Lung (tissue), 17 donors: ENCODE measurements at places on chromosomes 2 and 18.

GRCh38 chr2:9205963-9206948, at the start of gene ASAP2:
Gene ASAP2 (plus strand): TSS chr2:9206812. CDS start chr2:9207105, 293 bp downstream.
- DNase-seq, result peak; percentile 77

DNA sequence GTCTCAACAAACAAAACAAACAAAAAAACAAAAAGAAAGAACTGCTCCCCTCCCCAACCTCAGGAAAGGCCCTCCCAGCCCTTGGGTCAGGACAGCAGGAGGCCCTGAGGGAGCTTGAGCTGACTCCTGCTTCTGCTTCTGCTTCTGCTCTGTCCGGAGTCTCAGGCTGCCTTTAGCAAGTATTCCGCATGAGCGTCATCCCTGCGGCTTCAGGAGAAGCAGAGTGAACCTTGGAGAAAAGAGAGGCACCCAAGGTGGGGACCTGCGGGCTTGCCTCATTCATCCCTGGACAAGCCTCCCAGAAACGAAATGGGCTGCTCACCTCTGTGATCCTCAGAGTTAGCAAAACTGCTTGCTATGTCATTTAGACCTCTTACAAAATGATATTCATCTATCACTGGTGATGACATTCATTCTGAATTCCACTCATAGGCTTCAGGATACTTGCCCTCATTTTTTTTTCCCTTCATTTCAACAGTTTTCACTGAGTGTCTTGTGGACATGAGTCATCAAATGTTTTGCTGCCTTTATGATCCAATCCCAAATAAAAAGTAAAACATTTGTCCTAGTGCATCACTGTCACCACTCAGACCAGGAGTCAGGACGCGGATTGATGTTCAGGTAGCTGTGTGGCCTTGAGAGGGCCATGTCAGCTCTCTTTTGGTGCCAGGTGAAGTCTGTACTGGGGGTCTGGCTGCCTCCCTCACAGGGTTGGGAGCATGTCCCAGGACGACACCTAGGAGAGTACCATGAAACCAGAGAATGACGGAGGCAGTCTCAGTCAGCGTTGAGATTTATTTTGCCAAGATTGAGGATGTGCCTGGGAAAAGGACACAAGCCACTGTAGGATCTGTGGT, 51.7 kb downstream of the IMPA2 start:
- no peak for DNase-seq

DNA sequence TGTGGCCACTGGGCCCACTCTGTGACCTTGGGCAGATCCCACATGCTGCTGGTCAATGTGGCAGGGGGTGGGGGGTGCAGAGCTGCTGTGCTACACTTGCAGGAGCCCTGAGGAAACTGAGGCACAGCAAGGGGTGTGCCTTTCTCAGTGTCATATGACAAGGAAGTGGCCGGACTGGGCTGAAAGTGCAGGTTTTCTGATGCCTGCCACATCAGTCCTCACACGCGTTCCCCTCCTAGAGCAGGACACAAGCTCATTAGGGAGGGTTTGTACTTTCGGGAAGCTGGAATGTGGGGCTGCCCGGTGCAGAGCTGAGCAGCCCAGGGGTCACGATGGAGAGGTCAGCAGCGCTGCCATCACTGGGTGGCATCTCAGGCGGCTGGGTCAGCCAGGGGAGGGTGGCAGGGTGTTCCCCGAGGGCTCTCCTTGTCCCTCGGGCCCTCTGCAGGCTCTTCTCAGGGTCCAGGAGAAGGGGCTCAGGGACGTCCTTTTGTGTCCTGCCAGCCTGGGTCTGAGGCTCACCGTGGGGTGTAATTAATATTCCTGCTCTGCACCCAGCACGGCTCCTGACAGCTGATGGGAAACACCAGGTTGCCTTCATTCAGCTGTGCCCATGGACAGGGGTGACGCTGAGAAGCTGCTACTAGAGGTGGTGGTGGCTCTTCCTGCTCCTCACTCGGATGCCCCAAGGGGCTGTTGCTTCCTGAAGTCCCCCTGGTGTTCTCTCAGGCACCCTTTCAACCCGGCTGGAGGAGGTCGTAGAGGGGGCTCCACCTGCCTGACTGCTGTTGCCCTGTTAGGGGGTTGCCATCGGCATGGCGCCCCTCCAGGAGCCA, 62.1 kb upstream of the HDAC4 start:
- DNase-seq, result no peak

DNA sequence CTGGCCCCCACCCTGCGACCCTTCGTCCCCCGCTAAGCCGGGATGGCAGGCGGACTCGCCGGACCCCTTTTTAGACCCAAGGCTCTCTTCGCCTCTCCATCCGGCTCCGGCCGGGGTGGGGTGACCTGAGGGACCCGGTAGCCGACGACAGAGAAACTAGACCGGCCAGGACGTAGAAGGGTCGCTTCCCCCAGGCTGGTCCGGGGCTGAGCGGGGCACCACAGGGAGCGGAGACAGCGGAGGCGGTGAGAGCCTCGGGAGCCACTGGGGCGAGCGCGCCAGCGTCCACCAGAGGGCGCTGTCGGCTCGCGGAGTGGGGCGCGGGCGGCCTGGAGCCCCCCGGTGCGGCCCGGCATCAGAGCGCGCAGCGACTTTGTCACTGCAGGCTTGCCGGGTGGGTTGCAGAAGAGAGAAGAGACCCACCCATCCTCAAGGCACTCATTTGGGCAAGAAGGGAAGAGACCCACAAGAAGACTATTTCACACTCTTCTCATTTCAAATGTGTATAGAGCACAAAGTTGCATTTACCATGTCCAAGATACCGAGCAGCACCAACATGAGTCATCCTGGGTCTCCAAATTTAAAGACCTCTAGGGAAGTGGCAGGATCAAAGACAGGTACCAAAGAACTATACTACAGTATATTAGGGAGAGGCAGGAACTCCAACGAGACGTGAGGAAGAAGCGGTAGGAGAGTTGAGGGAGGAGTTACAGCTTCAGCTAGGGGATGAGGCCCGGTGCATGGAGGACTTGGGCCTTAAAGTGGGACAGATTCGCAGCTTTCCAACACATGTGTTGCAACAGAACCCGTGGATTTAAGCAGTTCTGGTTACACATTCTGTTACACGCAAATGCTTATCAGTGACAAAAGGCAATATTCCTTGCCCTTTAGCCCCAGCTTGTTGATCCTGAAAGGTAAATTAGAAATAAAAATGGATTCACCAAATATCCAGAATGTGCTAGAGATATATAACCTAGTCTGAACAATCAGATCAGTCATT, 7.6 kb upstream of the PRKCE start:
- DNase-seq, result peak; percentile 80

DNA sequence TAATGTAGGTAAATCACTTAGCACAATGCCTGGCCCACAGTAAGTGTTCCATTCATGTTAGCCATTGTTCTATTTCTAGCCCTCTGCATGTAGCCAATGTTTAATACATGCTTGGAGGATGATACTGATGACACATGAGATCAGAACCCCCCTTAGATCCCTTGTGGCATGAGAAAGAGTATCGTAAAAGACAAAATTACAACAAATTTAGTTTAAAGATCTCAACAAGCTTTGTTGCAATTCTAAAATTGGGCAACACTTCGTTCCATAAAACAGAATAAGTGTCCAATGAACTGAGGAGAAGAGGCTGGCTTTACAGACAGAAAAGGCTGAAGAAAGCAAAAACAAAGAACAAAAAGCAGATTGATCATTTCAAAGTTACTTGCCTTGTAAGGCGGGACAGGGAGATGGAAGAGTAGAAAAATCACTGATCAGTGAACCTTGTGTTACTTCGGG, 148.7 kb upstream of the SLC1A4 start:
- peak; percentile 54 for DNase-seq

DNA sequence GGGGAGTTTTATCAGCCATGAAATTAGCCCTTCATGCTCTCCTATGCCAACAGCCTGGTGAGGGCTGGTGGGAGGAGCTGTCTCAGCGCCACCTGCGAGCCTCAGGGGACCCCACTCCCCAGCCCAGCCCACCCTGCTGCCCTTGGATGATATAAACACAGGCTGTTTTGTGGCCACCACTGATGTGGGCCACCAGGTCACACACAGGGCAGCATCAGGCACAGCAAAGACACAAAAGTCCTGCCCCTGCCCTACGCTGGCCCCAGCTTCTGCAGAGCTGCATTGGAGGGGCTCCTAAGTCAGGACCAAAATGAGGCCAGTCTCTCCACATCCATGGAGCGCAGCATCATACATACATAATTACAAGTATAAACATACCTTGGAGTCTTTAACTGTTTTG, 110.6 kb upstream of the TEX51 start:
- no peak for DNase-seq

DNA sequence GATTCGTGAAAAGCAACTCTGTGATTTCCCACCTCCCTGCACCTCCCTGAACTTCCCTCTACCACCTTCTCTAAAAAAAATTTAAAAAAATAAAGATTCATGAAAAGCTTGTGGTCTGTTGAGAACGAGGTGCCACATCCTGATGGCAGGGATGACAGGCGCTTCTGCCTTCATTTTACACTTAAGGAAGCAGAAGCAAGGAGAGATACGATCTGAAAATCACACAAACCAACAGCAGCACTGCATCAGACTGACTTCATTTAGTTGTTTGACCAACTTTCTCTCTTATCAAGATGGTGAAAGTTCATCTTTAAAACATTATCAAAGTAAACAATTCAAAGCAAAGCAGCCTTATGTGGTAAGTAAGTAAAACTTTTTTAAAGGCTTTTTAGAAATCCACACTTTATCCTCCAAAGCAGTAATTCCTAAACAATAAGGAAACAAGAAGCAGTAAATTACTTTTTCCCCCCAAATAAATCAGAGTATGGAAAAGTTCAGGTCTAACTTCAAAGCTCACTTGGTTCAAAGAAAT, 15.5 kb downstream of the WDFY1 start:
- DNase-seq, result peak; percentile 45

- no peak for DNase-seq
Observed at GRCh38 chr2:68045342-68045741, 17.5 kb downstream of the C1D start.

GRCh38 chr2:236107536-236107935, 60.6 kb downstream of the GBX2 start:
- no peak for DNase-seq

DNA sequence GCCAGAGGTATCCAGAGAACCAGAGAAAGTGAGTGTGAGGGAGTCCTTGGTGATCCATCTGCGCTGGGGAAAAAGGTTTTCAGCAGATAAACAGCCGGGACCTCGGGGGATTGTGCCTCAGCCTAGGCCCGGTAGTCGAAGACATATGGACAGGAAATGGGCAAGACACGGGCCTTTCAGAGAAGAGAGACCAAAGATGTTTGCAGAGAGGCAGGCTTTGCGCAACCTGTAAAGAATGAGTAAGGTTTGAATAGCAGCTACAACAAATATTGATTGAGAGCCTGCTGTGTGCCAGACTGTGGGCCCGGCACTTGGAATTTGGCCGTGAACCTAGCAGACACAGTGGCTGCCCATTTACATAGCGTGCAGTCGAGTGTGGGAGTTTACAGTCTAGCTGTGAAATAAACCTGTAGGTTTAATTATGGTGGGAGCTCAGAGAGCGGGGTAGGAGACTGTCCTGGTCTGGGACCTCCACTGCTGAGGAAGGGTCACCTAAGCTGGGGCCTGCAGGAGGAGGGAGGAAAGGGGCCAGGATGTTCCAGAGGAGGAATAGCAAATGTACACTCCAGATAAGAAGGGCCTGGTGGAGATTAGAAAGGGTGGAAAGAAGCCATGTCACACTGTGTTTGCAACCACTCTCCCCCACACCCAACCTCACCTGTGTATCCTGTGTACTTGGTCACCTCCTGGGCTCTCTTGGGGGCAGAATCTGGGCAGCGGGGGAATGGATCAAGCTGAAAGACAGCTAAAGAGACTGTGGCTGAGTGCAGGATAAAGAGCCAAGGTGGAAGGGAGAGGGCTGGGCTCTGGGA, 3.0 kb downstream of the SH2D6 start:
- DNase-seq, result peak; percentile 46

GRCh38 chr2:26481706-26482105, 3.8 kb upstream of the OTOF start:
- no peak for DNase-seq

DNA sequence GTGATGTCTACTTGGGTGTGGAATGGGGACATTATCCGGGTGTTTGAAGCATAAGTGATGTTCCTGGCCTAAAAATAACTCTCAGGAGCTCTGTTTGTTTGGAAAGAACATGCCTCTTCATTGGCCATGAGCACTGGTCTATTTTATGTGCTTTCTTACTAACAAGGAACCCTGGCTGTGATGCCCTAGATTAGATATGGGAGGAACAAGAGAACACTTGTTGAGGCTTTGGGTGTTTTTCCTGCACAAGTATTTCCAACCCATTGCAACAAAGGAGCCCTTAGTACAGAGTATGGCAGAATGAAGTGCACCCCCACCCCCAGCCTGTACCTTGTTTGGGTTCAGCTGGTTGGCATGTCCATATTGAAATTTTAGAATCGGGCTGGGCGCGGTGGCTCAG, 95.9 kb downstream of the SLC4A3 start:
- no peak for DNase-seq

DNA sequence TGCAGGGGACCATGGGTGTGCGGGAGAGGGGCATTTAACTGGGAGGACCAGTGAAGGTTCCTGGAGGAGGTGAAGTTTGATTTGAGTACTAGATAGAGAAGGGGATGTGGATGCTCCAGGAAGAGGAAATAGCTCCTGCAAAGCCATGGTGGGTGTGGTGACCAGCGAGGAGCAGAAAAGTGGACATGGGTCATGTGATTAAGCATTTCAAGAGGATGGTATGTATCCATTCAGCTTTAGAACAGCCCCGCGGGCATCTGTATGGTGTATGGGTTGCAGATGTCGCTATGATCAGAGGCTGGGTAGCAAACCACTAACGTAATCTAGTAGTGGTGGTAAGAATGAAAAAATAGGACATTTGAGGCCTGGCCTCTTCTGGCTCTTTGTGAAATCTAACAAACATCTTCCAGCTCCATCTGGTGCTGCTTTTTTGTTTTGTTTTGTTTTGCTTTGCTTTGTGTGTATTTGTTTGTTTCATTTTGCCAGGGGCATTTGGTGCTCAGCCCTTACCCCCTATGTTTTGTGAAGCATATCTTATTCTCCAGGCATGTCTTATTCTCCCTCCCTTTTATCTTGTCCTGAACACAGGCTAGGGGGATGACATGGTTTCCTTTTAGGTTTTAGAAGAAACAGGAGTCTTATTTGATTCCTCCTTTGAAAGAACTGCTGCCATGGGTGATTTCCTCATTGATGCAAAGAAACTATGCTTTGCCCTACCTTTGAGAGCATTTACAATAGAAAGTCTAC, 226.1 kb downstream of the LRRTM1 start:
- DNase-seq, result no peak

- DNase-seq, result no peak
Observed at GRCh38 chr18:57789759-57790158, 13.4 kb downstream of the ATP8B1 start.

GRCh38 chr2:91477731-91478672, 2786.5 kb downstream of the RPIA start:
- DNase-seq, result peak; percentile 66

DNA sequence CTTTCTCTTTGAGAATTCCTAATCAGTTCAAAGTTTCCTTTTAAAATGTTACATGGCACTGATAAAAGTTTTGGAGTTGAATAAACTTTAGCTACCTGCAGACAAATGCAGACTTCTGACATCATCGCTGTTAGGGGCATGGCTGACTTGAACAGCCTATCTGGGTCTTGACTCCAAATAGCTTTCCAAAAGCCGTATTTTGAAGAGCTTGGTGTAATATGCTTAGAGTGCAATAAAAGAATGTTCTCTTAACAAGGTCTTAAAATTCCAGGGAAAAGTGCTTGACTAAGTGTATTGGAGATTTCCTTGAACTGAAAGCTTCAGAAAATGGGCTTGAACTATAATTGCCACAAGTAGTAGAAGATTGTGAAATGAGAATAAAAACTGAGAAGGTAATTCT, 342.9 kb upstream of the DCC start:
- DNase-seq, result no peak
